HFFc6 (cell line): ENCODE measurements at places on chromosomes 7 and 10. TPM values are rescaled to one million over a fixed set of nuclear protein-coding genes. Genes with fewer than 3 reads are reported as not detected.

Gene AQP1
- 0.50 and 0.94 TPM in 2 replicates for total RNA-seq

GRCh38 chr7:156918635-156919034 lies 25.7 kb upstream of the LMBR1 start:
- no peak overlapping the region for H3K27ac ChIP-seq
- DNase-seq: no peak
- no peak overlapping the region for H3K4me3 ChIP-seq
- no peaks in the 10 kb centered on the region for H3K36me3 ChIP-seq
- H3K27me3 ChIP-seq: peaks cover 21% of the 10 kb centered on the region

DNA sequence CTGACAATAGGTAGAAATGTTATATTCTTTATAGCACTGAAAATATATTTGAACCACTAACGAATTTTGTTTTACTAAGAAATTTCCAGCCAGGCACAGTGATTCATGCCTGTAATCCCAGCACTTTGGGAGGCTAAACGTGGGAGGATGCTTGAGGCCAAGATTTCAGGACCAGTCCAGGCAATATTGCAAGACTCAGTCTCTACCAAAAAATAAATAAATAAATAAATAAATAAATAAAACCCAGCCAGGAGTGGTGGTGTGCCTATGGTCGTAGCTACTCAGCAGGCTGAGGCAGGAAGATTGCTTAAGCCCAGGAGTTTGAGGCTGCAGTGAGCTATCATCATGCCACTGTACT lies 39.8 kb downstream of the PIP4K2A start:
- H3K36me3 ChIP-seq: peaks cover 21% of the 10 kb centered on the region
- DNase-seq: no peak
- peaks cover 44% of the 10 kb centered on the region for H3K4me1 ChIP-seq
- H3K27me3 ChIP-seq: no peaks in the 10 kb centered on the region

Gene DLX5
- total RNA-seq: not detected in 3 replicates

DNA sequence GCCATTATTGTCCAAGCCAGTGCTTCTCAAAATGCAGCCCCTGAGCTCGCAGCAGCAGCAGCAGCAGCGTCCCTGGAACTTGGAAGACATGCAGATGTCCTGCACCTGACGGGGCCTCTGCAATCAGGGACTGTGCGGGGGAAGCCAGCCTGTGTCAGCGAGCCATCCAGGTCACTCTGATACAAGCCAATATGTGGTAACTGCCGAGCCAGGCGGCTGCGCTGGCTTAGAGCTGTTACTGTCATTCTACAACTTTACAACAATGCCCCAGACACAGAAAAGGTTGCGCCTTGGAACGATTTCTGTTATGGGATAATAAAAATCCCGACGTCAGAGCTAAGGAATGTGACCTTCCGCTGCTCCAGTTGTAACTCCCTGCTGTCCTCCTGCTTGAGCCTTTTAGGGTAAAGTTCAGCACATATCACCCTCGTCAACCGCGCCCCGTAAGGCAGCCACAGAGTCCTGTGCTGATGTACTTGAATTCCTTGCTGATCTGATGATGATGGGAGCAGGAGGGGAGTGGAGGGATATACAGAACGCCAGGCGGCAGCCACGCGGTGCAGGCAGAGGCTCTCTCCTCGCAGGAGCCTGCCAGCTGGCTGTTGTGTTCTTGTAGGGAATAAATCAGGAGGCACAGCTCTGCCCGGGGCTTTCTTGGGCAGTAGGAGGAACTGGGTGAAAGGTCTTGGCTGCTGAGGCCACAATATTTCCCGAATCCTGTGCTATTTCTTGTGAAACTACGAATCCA lies 20.0 kb upstream of the CRYGN start:
- no peaks in the 10 kb centered on the region; the same call in none of the 2 replicates for H3K27me3 ChIP-seq
- peaks cover 28% of the 10 kb centered on the region for H3K4me1 ChIP-seq
- peak overlapping the region; percentile 89 for H3K27ac ChIP-seq
- peak; percentile 85 for DNase-seq
- H3K36me3 ChIP-seq: peaks cover 33% of the 10 kb centered on the region
- peak overlapping the region; percentile 79 for H3K4me3 ChIP-seq

DNA sequence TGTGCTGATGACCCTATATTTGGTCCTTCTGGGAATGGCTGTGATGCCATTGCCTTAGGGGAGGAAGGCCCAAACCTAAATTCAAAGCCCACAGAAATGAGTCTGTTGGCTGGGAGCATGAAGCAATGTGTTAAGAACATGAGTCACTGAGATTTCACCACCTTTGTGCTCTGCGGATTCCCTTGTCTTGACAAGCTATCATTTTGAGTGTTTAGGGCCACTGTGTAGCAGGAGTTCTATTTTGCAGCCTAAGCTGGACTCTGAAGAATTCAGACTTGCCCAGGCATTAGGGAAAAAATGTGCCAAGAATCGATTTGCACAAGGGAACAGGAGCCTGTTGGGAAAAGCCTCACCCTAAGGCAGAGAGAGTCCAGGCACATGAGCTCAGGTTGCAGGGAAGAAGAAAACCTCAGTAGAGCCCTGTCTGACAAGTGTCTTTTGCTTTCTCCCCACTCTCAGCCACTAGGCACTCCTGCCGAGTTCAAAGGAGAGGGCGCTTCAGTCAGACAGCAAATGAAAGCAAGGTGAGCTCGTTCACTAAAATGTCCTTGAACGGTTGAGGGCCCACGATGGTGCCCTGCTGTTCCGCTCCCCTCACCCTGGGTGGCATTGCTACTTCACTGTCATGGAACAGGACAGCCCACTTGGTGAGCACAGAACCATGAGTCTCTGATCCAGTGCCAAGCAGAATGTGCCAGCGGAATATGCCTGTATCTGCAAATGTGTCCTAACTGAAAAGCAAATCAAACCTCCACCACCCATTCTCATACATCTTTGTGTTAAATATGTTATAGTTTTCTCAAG lies 93.6 kb downstream of the PRLHR start:
- no peak overlapping the region for H3K27ac ChIP-seq
- H3K4me3 ChIP-seq: no peak overlapping the region
- no peaks in the 10 kb centered on the region for H3K36me3 ChIP-seq
- DNase-seq: peak; percentile 59
- peaks cover 4% of the 10 kb centered on the region for H3K27me3 ChIP-seq

GRCh38 chr7:43834463-43835251 lies 34.7 kb downstream of the MRPS24 start:
- H3K27me3 ChIP-seq: peaks cover 6% of the 10 kb centered on the region; the same call in 1 of the 2 replicates
- no peak overlapping the region for H3K4me3 ChIP-seq
- DNase-seq: peak; percentile 48
- H3K27ac ChIP-seq: no peak overlapping the region
- peaks cover 6% of the 10 kb centered on the region; the same call in 1 of the 2 replicates for H3K36me3 ChIP-seq

Gene GPC2
- 0.78 to 1.1 TPM (median 0.97 TPM) in 3 replicates for total RNA-seq

- DNase-seq: peak; percentile 52
- H3K27me3 ChIP-seq: no peaks in the 10 kb centered on the region; the same call in 1 of the 2 replicates
- H3K4me3 ChIP-seq: peak overlapping the region; percentile 78
- H3K27ac ChIP-seq: peak overlapping the region; percentile 93
These were observed 570 bp upstream of the PRTFDC1 start for GRCh38 chr10:24952707-24953645.

DNA sequence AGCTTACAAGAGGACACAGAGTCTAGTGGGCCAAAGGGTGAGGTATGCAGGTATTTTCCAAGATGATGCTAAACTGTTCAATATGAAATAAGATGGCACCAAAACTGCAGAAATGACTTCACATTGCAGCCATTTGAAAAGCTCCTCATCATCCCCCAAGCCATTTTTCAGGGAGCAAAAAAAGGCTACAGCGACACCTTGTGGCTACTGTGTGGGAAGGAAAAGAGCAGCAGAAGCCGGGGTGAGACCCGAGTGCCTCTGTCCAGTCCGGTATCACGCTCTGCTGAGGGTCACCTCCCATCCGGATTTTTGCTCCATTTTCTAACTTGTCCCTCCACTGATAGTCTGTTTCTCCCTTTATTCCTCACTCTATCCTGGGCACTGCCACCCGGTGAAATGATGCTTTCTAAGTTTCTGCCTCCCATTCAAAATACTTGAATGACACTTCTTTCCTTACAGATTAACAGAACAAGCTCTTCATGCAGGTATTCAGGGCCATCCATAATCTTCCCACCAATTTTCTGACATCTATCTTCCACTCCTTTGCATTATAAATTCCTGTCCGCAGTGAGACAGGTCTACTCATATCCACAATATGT lies 220.2 kb downstream of the DGKI start:
- H3K27ac ChIP-seq: no peak overlapping the region
- H3K4me3 ChIP-seq: no peak overlapping the region
- no peaks in the 10 kb centered on the region for H3K36me3 ChIP-seq
- H3K4me1 ChIP-seq: no peaks in the 10 kb centered on the region
- no peaks in the 10 kb centered on the region; the same call in 1 of the 2 replicates for H3K27me3 ChIP-seq

- no peak for DNase-seq
- no peaks in the 10 kb centered on the region for H3K4me1 ChIP-seq
- H3K27ac ChIP-seq: no peak overlapping the region
- H3K36me3 ChIP-seq: no peaks in the 10 kb centered on the region
- H3K27me3 ChIP-seq: peaks cover 24% of the 10 kb centered on the region
These were observed 6.1 kb upstream of the SLC29A4 start for GRCh38 chr7:5276611-5277010.

Gene NXPH1
- total RNA-seq: not detected in 2 replicates

DNA sequence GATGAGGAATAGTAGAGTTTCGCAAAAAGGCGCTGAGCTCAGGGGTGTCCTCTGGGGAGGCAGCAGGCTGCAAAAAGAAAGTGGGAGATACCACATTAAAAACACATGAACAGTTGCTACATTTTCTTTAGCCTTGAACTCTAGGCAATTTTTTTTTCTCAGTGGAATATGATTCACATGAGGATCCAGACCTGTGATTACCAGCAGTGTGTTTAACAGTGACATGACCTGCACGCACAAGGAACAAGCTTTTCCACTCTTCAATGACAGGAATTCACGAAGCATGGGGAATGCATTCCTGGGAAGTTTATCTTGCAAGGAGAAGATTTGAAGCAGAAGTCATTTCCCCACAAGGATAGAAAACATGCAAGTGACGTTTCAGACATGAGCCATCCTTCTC lies 161.6 kb downstream of the ITGA8 start:
- no peaks in the 10 kb centered on the region for H3K36me3 ChIP-seq
- peaks cover 23% of the 10 kb centered on the region for H3K4me1 ChIP-seq
- peaks cover 4% of the 10 kb centered on the region for H3K27me3 ChIP-seq
- DNase-seq: peak; percentile 64
- peak overlapping the region; percentile 56; the same call in 1 of the 2 replicates for H3K4me3 ChIP-seq

Gene TRPV5
- not detected in 3 replicates for total RNA-seq

GRCh38 chr10:44988957-44989585 lies 10.5 kb upstream of the DEPP1 start:
- no peaks in the 10 kb centered on the region for H3K36me3 ChIP-seq
- H3K27ac ChIP-seq: no peak overlapping the region
- no peak for DNase-seq
- peaks cover 6% of the 10 kb centered on the region for H3K27me3 ChIP-seq

Gene CFAP43
- not detected in 3 replicates for total RNA-seq

Gene PRSS37
- total RNA-seq: not detected in 2 replicates

Gene SSC4D
- total RNA-seq: 0.45 to 1.1 TPM (median 0.69 TPM) in 3 replicates
